Vagina (tissue), 2 donors: ENCODE measurements at places on chromosomes 13 and 19.

GRCh38 chr19:741506-742131 lies 9.3 kb upstream of the MISP start:
- DNase-seq, result no peak

DNA sequence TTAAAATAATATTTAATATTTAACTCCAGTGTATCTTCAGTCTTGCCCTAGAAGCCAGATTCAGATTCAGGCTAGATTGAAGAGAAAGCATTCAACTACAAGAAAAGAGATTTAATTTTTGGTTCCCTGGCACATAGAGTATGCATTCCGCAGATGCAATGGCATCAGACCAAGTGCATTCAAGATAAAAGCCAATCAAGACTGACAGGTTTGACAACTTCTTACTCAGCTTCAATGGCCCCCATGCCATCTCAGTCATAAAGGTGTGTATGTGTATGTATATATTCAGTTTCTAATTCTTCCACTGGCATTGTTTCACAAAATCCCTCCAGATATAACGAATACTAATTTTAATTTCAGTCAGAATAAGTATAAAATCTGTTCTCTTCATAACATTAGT lies 650.8 kb upstream of the GPC6 start:
- no peak for DNase-seq

GRCh38 chr19:46616631-46617322 lies 8.1 kb downstream of the PTGIR start:
- no peak for DNase-seq

- DNase-seq, result no peak
Measured at GRCh38 chr13:33543089-33543459, 257.5 kb upstream of the STARD13 start.

DNA sequence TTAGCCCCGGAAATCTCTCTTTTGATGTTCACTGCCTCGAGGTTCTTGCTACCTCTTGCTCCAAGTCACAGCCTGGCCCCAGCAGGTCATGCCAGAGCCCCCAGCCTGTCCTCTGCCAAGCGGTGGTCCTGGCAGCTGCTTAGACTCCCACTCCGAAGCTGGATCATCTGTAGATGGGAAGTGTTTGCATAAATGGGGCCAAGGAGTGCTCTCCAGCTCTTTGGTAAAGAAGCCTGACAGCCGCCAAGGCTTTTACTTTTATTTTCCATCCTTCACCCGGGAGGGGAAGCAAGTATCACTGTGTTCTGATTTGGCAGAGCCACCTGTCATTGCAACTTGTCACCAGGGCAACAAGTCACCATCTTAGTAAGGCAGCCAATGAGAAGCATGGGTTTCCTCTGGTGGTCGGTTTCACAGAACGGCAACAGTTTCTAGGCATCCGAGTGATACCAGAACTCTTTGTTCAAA lies 10.6 kb upstream of the RETN start:
- no peak for DNase-seq

- DNase-seq, result no peak
Measured at GRCh38 chr13:113625965-113626721, 31.9 kb downstream of the ATP4B start.

DNA sequence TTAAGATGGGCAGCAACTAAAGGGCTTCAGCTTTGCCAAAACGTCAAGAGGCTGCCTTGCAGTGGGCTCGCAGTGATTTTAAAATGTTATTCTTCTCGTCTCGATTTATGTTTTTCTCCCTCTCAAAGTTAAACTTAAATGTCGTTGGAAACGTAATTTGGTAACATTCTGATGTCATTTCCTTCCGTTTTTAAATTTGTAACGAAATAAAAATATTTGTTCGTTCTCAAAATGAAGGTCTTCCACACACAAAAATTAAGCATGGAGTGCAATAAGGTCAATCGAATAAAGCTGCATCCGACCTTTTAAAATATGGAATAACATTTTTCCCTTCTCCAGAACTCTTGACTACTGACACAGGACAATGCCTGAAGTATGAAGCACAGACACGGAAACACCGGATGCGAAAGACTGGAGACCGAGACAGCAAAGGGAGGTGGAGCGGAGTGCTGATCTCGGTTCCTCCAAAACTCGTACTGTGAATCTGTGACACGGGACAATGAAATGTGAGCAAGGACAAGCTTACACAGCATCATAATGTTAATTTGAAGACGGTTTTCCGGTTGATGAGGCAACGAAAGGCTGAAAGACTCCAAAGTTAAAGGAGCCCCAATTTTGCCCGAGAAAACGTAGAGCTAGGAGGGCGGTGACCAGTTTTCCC lies 850 bp downstream of the MTMR6 start:
- DNase-seq, result no peak

GRCh38 chr19:34327851-34328250 lies 37.1 kb upstream of the GPI start:
- DNase-seq, result no peak

DNA sequence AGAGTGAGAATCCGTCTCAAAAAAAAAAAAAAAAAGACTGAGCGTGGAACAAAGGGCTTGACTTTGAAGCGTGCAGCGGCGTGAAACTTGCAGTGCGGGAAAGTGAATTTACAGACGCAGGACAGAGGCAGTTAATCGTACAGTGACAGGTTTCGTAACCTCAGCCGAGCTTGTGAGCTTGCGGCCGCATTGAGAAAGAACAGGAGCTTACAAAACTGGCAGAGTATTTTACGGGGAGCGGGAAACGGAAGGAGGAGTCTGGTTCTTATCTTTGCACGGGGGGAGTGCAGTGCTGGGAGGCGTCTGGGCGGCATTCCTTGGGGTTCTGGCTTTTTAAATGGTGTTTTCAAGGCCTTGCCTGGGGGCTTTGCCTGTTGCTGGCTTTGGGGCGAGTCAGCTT lies 6.0 kb upstream of the BSG start:
- DNase-seq, result no peak

DNA sequence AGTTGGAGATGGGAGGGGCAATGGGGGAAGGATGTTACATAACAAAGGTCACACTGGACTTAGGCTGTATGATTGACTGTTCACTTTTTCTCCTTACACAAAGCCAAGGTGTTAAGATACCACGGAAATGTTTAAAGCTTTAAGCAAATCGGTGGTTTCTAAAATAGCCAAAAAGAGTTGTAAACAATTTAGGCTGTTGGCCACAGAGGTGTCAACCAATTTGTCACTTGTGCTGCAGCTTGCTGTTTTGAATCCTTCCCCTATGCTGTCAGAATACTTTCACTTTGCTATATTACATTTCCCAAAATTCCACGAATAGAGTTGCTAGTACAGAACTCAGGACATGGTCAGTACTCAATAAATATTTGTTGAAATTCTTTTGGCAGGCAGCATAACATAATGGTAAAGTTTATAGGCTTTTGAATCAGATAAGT lies 149.3 kb downstream of the VWA8 start:
- DNase-seq, result no peak

- no peak for DNase-seq
Measured at GRCh38 chr13:104766319-104766718, 1700.1 kb upstream of the SLC10A2 start.

DNA sequence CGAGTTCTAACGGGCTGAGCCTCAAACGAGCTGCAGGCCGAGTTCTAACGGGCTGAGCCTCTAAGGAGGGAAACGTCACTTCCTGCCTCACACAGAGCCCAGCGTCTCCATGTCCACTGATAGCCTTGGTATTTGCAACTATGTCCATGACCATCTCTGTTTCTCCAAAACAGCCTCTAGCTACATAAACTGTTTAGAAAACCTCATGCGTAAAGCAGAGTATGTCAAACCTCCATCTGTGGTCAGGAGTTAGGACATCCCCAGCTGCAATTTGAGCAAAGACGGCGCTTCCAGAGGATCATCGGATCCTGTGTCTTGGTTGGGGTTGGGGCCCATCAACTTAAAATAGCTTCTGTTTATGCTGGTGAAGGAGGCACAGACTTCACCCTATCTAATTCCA lies 20.8 kb downstream of the RASA3 start:
- no peak for DNase-seq

DNA sequence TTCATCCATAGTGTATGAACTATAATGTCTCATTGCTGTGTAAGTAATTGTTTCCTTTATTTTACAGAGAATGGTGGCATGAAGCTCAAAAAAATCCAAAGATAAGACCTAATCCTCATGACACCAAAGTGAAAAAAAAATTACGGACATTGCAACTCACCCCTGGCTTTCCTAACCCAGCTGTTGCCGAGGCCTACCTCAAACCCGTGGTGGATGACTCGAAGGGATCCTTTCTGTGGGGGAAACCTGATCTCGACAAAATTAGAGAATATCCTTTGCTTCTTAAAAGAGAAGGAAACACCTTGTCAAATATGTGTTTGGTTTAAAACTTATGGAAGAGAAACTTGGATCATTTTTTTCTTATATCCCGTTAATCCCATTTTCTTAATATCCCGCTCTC lies 26.3 kb downstream of the ERCC5 start:
- DNase-seq, result no peak

GRCh38 chr13:30616927-30617314 lies 799 bp upstream of the USPL1 start:
- DNase-seq, result no peak

GRCh38 chr13:78194904-78195639 lies 276.4 kb upstream of the EDNRB start:
- DNase-seq, result no peak

GRCh38 chr13:76239031-76239680 lies 603.0 kb downstream of the LMO7 start:
- DNase-seq, result no peak

- no peak for DNase-seq
Measured at GRCh38 chr13:103859952-103860351, 793.7 kb upstream of the SLC10A2 start.

DNA sequence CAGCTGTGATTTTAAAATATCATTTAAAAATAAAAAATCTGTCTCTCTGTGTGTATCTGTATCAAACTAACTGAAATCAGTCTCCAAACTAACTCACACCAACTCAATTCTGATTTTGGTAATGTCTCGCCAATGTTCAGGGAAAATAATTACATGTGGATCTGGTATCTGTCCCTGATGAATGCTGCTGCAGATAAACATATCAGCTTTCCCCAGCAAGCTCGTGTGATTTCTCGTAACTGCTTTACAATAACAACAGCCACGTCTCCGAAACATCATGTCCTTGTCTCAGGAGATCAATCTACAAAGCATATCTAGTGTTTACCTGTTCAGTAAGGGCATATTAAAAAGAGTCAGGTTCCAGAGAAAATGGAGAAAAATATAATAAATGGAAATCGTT lies 129.0 kb downstream of the IRS2 start:
- DNase-seq, result no peak

GRCh38 chr13:38002606-38003005 lies 133.0 kb upstream of the TRPC4 start:
- no peak for DNase-seq

DNA sequence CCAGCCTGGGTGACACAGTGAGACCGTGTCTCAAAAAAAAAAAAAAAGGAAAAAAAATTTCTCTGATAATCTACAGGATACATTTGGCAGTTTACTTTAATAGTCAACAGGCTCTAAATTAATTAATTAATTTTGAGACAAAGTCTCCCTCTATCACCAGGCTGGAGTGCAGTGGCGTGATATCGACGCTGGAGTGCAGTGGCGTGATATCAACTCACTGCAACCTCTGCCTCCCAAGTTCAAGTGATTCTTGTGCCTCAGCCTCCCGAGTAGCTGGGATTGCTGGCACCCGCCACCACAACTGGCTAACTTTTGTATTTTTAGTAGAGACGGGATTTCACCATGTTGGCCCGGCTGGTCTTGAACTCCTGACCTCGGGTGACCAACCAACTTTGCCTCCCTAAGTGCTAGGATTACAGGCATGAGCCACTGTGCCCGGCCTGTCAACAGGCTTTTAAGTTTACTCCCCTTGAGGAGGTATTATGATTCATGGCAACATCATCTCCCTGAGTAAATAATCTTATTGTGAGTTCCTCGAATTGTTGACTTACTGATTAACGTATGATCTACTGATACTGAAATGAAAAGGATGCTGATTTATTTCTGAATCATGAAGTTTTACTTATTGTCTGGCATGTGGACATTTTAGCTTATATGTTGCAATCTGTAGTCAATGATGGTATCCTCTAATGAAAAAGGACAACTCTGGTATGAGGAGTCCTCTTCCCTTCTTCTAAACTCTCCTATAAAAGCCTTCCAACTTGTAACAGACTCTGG lies 21.3 kb upstream of the MTRF1 start:
- no peak for DNase-seq

GRCh38 chr13:66532845-66533244 lies 697.3 kb downstream of the PCDH9 start:
- no peak for DNase-seq
